ENCODE measurements at places on chromosomes 3 and 15.

GRCh38 chr3:50604628-50605588 lies 6.7 kb downstream of the CISH start:
- no peak for DNase-seq

- peak; percentile 77 for DNase-seq
Observed at GRCh38 chr3:172137287-172138192, 98.2 kb downstream of the FNDC3B start.

- DNase-seq, result no peak
Observed at GRCh38 chr3:55557549-55557948, 70.4 kb upstream of the WNT5A start.

- DNase-seq, result peak; percentile 69
Observed at GRCh38 chr3:27596334-27596841, 112.2 kb upstream of the SLC4A7 start.

DNA sequence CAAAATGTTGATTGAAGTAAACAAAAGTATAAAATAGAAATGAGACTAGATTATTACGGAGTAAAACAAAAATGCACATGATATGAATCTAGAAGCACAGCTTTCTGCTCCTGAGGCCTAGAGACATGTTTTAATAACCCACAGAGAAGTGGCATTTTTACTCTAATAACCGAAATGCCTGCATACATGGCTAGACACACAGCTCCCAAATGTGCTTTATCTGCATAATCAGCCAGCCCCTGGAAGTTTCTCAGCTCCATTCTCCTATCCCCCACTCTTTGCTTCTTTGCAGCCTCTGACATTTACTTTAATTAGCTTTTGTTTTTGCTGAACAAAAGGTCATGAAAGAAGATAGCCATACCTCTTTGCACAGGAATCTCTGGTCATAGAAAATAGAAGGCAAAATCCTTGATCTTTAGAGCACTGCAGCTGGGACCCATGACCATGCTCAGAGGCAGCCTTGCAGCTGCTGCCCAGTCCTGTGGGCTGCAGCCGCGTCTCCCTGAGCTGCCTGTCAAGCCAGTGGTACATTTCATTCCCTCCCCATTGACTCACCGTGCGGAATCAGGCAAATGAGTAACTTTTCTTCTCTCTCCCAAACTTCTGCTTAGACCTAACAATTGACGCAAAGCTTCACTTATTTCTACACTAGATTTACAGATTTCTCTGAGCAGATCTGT lies at the start of gene VEPH1:
TSS of gene VEPH1 (minus strand) at position 501 of the 680 bp plus-strand sequence. CDS start 8,067 bp downstream, outside the sequence.
- no peak for DNase-seq

GRCh38 chr15:61527836-61528580 lies 298.9 kb upstream of the RORA start:
- DNase-seq, result no peak

DNA sequence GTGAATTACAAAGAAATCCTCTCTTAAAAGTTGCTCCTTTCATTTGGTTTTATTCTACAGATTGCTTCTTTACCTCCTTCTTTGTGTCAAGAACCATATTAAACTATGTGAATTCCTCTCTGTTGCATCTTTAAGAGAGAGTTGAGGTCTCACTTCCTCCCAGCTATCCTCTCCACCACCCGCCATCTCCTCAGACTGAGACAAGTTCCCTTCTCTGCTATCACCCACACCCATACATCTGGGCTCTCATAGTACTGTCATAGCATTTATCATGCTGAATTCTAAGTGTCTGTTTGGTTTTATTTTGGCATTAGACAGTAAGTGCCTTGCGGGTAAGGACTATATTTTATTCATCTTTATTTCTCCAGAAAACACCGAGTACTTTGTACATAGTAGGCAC lies 54.2 kb downstream of the B3GALNT1 start:
- no peak for DNase-seq

GRCh38 chr15:73985101-73985873 lies 6.8 kb downstream of the STOML1 start:
- no peak for DNase-seq

DNA sequence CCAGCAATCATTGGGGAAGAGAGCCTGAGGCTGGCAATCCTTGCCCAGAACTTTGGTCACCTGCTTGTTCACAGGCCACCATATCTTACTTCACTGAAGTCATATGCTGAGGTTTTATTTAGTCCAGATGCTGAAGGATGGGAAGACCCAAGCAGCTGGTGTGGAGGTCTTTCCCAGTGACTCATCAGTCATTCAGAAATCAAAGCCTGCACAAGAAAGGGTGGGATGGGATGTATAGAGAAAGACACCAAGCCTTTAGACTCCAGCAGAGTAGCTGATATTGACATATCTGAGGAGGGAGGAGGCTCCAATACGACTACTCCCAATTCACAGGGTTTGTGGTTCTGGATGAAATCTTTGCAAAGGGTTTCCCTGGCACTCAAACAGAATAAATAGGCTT lies 13.0 kb upstream of the PHLDB2 start:
- no peak for DNase-seq

- DNase-seq, result peak; percentile 12
Observed at GRCh38 chr3:126415661-126416591, 21.2 kb downstream of the CFAP100 start.

DNA sequence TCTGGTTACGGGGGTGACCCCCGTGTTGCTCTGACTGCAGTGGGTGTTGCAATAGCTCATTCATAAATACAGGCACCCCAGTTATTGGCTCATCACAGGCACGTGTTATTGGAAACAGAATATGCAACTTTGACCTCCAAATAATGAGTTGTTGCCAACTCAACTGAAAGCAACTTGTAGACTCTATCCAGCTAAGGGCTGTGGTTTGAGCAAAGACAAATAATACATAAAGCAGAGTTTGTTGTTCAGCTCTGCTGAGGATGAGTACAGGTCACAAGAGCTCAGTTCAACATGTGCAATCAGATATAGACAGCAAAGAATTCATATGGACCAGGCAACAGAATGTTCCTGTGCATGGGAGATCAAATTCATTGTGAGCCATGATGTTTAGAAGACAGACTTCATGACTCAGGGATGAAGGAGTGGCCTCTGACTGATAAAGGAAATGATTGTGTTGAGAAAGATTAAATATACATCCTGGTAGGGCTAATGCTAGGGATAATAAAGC lies 87.6 kb upstream of the LRIG1 start:
- DNase-seq, result no peak

- DNase-seq, result no peak
Observed at GRCh38 chr3:72102112-72102616, 317.2 kb upstream of the PROK2 start.

DNA sequence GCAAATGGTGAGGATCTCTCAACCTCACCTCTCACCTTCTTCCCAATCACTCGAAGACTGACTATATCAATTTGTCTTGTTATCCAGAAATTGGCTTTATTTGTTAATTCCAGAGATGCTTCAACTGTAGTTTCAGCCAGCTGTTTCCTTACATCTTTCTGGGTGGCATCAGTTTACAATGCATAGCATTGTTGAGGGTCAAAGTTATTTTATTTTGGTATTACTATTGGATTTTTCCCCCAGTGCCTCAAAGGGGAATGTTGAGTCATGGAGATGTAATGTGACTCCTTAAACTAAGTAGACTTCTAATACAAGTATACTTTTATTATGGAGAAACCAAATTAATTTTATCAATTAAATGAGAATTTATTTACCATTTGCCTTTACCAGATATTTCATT lies 351.6 kb downstream of the TIGIT start:
- DNase-seq, result no peak

DNA sequence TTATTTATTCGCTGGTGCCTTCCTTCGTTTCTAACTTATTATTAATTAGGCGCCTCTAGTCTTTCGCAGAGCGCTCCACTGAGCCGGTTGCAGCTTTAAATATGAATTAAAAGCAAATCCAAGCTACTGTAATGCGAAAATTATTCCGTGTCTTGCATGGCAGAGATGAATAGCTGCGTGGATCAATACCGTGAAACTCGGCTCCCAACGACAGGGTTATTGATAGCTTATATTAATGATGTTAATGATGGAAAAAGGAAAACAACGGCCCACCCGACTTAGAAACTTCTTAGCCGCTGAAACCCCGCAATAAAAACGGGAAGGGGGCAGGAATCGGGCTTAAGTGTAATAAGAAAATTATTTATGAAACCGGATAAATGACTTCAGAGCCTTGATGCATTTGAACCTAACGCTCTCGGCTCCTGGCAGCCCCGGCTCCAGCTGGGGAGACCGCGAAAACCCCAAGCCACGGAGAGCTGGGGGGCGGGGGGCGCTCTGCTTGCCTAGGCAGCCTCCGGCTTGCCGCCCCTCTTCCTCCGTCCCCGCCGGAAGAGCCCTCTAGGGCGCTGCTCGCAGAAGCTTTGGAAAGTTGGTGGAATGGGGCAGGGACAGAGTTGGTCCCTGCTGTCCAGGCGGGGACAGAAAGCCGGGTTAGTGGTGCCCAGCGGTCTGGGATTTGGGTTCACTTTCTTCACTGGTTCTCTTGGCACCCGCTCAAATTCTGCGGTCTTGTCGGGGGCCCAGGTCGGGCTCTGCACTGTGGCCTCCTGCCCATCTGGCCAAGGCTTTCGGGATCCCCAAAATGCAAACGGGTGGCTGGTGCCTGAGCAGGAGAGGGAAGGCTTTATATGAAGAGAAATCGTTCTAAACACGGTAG lies 7.7 kb upstream of the ONECUT1 start:
- no peak for DNase-seq

GRCh38 chr15:23762026-23762425 lies 74.9 kb upstream of the NDN start:
- no peak for DNase-seq

DNA sequence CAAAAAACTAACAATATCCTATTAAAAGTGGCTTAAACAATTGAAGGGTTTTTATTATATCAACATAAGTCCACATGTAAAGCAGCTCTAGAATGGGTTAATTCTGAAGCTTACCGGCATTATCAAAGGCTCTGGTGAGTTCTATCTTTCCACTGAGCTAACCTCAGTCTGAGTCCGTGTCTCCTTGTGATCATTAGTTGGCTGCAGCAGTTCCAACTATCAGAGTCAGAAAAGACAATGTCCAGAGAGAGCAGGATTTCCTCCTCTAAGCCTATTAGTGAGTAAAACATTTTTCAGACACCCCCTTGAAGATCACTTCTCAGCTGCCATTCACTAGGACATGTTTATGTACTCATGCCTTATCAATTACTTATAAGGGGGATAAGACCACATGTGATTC lies 49.9 kb downstream of the DHX36 start:
- DNase-seq, result no peak

DNA sequence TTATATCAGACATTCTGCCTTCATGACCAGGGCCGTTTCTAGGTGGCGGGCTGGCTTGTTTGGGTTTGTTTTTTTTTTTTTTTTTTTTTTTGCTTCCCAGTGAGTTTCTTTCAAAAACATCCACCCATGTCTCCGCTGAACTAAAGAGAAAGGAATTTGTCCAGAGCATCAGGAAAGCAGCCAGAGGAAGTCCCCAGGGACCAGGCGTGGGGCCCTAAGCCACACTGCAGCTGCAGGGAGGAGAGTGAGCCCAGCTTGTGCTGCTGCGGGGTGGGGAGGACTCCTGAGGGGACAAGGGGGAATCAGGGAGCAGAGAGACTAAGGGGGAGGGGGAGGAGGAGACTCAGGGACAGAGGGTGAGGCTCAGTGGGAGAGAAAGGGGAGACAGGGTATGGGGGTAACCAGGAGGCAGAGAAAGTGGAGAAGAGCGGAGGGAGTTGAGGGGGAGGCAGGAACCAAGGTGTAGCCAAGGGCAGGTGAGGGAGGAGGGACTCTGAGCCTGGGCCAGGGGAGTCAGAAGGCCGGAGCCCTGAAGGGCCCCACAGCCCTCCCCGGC lies 49.5 kb downstream of the CYP11A1 start:
- peak; percentile 56 for DNase-seq

GRCh38 chr3:9101286-9101685 lies 138.0 kb upstream of the RAD18 start:
- no peak for DNase-seq

DNA sequence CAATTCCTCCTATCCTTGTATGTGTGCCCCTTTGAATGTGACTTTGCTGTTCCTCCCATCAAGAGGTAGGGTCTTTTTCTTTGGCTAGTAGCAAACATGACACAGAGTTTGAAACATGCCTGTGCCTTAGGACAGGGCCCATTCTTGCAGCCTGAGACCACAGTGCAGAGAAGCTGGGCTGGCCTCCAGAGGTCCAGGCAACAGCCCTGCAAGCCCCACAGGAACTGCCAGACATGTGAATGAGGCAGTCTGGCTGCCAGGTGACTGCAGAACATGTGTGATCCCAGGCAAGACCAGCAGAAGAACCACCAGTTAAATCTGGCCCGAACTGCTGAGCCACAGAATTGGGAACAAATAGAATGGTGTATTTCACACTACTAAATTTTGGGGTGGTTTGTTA lies 1.2 kb upstream of the HGD start:
- no peak for DNase-seq

GRCh38 chr3:29759411-29760225 lies 478.7 kb downstream of the RBMS3 start:
- peak; percentile 5 for DNase-seq

DNA sequence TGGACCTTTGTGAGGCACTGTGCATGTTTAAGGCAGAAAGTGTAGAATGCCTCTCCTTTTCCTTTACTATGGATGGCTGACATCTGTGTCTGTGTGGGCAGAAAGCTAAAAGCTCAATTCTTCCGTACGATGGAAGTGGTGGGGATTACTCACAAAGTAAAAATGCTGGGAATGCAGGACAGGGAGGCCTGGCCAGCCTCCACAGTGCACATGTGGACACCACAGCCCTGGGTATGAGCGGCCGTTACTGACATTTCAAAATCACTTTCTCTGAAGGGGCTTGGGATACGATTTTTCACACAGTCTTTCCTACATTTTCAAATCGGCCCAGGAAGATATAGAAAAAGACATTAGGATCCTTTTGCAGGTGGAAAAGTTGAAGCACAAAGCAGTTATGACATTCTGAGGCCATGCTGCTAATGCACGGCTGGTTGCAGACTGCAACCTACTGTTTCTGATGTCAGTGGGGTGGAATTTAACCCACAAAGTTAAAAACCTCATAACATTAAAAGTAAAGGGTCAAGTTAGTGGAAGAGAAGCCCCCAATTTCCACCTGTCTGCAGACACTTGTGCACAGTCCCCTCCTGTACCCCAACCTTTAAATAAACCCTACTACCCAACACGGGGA lies 27.9 kb downstream of the EHD4 start:
- no peak for DNase-seq

GRCh38 chr15:74790080-74790916 lies 8.4 kb downstream of the CSK start:
- DNase-seq, result no peak

DNA sequence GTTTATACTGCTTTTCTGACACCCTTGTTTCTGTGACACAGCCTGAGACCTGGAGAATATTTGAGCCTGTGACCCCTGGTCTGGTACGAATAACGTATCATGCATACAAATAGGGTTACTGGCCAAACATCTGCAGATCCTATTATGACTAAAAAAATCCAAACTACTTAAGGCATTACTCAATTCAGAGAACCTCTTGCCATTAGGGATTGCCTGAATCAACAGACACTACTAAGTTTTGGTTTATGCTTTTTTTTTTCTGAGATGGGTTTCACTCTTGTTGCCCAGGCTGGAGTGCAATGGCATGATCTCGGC lies 35.4 kb downstream of the OSBPL10 start:
- DNase-seq, result no peak

DNA sequence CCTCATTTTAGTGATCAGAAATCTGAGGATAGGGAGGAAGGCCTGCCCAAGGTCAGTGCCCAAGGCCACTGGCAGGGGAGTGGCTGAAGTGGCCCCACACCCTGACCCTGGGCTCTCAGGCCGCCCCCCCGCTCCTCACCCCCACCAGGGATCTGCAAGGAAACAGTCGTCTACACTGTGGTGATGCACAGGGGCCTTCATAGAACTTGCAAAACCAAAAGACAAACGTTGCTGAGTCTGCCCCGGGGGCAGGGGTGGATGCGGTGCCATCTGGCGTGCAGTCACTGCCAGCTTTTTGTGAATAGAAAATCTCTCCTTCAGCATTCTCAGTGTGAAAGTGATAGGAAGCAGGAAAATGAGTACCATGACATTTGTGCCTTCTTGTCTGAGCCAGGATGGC lies 41.3 kb downstream of the WHAMM start:
- DNase-seq, result no peak

Data from DMS79 treated with DMSO at 0.1 percent for 48 hours (cell line).